ENCODE measurements at places on chromosomes 3 and 15.

DNA sequence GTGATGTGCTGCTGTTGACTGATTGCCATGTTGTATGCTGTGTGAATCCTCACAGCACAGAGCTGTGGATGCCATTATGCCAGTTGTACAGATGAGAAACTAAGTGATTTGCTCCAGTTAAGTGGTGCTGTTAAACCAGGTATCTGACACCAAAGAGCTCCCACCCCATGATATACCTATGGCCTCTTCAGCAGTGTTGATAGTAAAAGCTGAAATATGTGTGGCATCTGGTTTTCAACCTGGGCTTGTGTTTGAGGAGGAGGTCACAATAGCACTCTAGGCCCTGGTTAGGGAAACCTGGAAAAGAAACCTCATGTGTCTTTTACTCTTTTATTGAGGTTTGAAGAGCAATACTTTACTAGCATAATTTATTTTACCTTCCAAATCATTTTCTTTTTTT lies 21.4 kb downstream of the RAD54L2 start:
- no peak for DNase-seq

GRCh38 chr3:13013151-13013561 lies 60.1 kb downstream of the IQSEC1 start:
- no peak for DNase-seq

GRCh38 chr15:71435552-71435951 lies 320.3 kb downstream of the THSD4 start:
- no peak for DNase-seq

GRCh38 chr15:97678656-97679055 lies 281.8 kb upstream of the ARRDC4 start:
- no peak for DNase-seq

GRCh38 chr3:188150982-188151381 lies 3.0 kb upstream of the LPP start:
- DNase-seq = no peak

DNA sequence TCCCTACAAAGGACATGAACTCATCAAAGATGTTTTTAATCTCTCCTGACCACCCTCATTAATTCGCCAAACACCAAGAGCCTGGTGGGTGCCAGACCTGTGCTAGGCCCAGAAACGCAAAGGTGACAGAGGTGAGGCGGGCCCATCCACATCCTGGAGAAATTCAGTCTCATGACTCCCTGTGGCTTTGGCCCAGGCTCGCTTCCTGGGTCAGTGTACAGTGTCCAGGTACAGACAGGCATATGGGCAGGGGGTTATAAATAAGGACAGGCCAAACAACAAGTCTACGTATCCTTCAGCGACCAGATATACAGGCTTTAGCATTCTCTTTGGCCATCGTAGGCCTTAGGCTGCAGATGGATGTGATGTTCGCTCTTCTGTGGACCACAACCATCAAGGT lies 945 bp upstream of the PLA2G4F start:
- DNase-seq = peak; percentile 11

- DNase-seq = no peak
Observed at GRCh38 chr15:25504307-25504706, 65.5 kb upstream of the UBE3A start.

DNA sequence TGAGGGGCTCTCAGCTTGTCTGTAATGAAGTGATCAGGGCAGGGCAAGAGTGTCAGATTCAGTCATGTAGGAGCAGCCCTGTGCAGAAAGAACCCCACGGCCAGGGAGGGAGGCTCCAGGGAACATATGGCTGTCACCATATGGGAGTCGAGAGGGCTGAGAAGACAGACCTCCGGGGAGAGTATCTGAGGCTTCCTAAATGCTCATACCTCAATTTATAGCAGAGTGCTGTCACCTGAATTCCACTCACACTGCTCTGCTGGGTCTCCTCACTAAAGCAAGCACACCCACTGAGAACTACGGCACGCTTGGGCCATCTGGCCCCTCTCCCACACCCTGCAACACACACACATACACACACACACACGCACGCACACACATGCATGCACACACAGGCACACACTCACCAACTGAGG lies 92.3 kb upstream of the TJP1 start:
- no peak for DNase-seq

DNA sequence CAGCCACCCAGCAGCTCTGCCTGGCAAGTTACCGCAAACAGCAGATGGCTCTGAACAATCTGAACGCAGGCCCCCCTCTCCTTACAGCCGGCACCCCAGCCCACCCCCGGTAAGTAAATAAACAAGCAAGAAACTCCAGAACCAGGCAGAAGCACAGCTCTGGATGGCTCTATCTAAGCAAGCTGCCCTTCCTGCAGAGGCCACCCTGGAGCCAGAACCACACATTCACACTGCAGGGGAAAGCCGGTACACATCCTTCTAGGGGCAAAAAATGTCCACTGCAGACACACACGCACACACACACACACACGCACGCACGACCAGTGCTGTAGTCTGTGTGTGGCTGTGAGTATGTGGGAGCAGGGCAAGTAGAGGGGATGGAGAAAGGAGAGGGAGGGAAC lies 63.9 kb downstream of the ADCY5 start:
- no peak for DNase-seq

DNA sequence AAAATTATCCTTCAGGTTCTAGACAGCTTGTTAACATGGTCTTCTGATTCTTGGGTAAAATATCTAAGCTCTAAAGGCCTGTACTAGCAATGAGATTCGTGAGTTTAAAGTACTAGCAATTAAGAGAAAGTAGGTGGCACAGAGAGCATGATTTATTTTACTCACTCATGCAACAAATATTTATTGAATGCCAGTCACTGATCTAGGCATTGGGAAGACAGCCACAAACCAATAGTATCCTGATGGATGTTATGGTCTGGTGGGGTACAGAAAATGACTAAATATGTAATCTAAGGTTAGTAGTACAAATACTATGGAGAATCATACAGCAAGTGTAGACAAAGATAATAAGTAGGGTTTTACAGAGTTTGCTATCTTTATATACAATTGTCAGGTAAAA lies 751.3 kb downstream of the ZNF385D start:
- DNase-seq = no peak

GRCh38 chr3:30035935-30036567 lies 570.4 kb upstream of the TGFBR2 start:
- no peak for DNase-seq

DNA sequence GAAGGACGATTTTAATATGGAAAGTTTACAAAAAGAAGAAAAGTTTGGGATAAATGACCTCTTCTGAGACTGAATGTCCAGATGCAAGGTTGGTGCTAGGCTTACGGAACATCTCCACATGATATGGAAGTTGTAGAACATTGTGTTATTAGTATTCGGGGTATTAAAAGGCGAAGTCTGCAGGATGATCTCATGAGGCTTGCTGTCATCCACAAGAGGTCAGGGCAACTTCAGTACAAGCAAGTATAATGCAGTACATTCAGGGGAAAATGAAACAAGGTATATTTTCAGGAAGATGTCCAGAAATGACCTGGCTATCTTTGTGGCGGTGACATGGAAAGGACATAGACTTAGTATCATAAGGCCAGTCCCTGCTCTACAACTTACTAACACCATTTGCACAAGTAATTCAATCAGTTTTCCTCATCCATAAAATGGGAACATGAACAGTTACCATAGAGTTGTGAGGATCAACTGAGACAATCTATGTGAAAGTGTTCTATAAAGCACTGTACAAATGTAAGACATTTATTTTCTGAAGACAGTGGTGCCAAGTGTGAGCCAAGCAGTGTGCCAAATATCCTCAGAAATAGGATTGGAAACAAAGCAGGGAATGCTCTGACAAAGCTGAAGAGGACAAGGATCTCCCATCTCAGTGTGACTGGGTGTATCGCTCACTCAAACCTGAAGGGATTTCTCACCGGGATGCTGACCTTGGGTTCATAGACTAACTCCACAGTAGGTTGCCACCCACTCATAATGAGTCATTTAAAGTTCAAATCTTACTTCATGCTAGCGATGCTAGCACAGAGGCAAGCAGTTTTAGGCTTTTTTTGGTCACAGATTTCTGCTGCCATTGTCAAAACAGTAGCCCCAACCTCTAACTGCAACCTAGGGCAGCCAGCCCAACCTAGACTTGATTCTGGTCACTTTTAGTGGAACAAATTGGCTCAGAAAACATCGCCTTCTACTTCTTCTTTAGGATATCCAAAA lies 118.3 kb downstream of the TIGIT start:
- DNase-seq = no peak

GRCh38 chr15:57165992-57166391 lies 210.3 kb upstream of the CGNL1 start:
- no peak for DNase-seq

All from activated naive CD4-positive, alpha-beta T cell treated with anti-CD3 and anti-CD28 coated beads, Interleukin-2, amount 10 ng/mL, durations not matched to agents 7 days and 5 days (primary cell).